ENCODE measurements at places on chromosomes 11 and 22. TPM values are rescaled to one million over a fixed set of nuclear protein-coding genes. Genes with fewer than 3 reads are reported as not detected.

MUC5B gene
- total RNA-seq: not detected

PGA5 gene
- total RNA-seq: not detected

C11orf42 gene
- total RNA-seq: not detected

JRKL gene
- total RNA-seq: 2.6 TPM

PPP6R2 gene
- 45.6 TPM for total RNA-seq

- no peak for DNase-seq
- H3K4me3 ChIP-seq: no peak overlapping the region
- H3K36me3 ChIP-seq: no peaks in the 10 kb centered on the region
- no peaks in the 10 kb centered on the region for H3K27me3 ChIP-seq
These were observed 78.8 kb downstream of the FEZ1 start for GRCh38 chr11:125416981-125417935.

DNA sequence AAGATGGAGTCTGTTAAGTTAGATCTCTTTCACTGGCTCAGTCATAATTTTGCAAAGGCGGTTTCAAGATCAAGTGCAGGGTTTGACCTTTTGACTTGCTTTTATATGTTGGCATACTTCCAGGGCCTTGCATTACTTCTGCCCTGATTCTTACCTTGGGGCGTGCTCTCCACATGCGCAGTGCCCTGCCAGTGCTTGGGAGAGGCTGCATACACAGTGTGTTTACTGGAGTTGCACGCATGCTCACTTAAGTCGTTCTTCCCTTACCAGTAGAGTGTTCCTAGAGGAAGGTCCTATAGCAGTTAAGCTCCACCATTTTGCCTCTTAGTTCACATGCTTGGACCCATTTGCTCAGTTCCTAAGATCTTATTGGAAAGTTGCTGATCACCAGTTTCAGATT, 21.0 kb upstream of the TMEM123 start:
- H3K27ac ChIP-seq: no peak overlapping the region
- no peaks in the 10 kb centered on the region for H3K27me3 ChIP-seq
- no peaks in the 10 kb centered on the region for H3K4me1 ChIP-seq
- no peaks in the 10 kb centered on the region for H3K36me3 ChIP-seq
- no peak for DNase-seq

DNA sequence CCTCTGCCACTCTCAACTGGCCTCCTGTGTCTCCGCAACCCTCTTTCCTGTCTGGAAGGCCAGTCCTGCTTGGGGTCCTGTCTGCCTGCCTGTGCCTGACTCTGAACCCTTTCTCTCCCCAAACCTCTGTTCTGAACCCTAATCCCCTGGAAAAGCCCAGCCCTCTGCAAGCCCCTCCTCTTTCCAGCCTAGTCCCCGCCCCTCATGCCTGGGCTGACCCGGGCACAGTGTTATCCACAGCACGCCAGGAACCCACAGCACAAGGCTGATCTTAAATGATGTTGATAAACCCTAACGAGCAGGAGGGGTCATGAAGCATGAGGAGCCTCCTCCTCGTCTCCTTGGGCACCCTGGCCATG, at the start of gene IFITM10:
Gene IFITM10, minus strand, starts transcription at position 115 of the 359 bp plus-strand sequence. CDS start 153 bp downstream, outside the sequence.
- H3K27me3 ChIP-seq: no peaks in the 10 kb centered on the region
- no peak for DNase-seq
- peaks cover 38% of the 10 kb centered on the region for H3K4me1 ChIP-seq
- H3K4me3 ChIP-seq: no peak within 1 kb of the TSS
- peak within 1 kb of the TSS; percentile 76 for H3K27ac ChIP-seq

GRCh38 chr22:49365191-49365837, 462.4 kb downstream of the BRD1 start:
- peaks cover 4% of the 10 kb centered on the region for H3K27me3 ChIP-seq
- H3K36me3 ChIP-seq: no peaks in the 10 kb centered on the region
- no peak overlapping the region for H3K4me3 ChIP-seq
- no peaks in the 10 kb centered on the region for H3K4me1 ChIP-seq
- no peak overlapping the region for H3K27ac ChIP-seq

DNA sequence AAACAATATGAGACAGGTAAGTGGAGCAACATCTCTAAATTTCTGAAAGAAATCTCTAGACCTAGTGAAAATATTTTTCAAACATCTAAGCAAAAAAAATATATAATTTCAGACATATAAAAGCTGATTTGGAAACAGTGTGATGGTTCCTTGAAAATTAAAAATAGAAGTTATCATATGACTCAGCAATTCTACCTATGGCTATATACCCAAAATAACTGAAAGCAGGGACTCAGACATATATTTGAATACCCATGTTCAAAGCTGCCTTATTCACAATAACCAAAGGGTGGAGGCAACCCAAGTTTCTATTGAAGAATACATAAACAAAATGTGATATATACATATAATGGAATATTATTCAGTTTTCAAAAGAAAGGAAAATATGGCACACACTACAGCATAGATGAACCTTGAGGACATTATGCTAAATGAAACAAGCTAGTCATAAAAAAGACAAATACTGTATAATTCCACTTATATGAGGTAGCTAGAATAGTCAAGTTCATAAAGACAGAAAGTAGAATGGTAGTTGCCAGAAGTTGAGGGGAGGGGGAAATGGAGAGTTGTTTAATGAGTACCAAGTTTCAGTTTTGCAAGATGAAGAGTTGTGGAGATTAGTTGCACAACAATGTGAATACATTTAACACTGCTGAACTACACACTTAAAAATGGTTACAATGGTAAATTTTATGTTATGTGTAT, 300.4 kb downstream of the TTC28 start:
- no peaks in the 10 kb centered on the region for H3K27me3 ChIP-seq
- no peak overlapping the region for H3K27ac ChIP-seq
- DNase-seq: no peak
- H3K36me3 ChIP-seq: no peaks in the 10 kb centered on the region

DNA sequence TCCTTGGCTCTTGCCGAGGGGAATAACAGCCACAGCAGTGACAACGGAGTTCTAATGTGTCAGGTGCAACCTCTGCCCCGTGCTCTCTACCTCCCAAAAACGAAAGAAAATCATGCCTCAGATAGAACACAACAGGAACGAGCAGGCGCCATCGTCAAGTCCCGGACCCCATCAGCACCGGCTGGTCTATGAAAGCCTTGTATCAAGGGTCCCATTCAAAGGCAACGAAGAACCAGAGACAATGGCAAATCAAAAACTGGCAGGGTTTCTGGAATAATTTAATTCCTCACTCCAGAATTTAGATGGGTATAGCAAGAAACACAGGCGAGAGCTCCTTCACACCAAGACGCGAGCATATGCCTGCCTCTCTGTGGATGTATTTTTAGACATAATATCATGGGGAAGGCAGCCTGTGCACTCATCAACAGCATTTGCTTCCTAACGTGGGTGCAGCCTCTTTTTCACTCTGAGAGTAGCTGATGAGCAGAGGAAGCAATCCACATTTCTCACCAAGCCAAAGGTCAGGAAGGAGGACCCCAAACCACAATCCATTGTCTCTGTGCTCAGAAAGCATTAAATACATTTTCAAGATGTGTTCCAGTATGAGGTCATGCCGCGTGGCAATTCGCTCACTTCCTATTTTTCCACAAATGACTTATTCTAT, 193.4 kb upstream of the BLID start:
- no peaks in the 10 kb centered on the region for H3K4me1 ChIP-seq
- DNase-seq: peak; percentile 23
- no peaks in the 10 kb centered on the region for H3K27me3 ChIP-seq
- H3K36me3 ChIP-seq: no peaks in the 10 kb centered on the region
- peak overlapping the region; percentile 46 for H3K27ac ChIP-seq

DNA sequence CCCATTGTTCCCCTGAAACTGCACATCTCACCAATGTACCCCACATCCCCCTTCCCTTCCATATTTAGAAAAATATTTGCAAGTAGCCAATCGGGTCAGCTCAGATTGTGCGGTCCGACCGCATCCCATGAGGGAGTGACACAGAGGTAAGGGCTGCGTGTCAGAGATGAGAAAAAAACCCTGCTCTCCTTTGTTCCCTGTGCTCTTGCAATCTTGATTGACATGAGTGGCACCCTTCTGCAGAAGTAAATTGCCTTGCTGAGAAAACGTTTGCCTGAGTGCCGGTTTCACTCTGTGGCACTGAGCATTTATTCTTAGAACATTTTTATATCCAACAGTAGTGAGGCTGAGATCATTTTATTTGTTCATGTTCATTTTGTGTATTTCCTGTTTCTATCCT, 81.6 kb upstream of the CCDC90B start:
- no peaks in the 10 kb centered on the region for H3K27me3 ChIP-seq
- H3K4me1 ChIP-seq: no peaks in the 10 kb centered on the region
- no peak overlapping the region for H3K4me3 ChIP-seq
- H3K27ac ChIP-seq: no peak overlapping the region
- no peak for DNase-seq
